ACHN (cell line): ENCODE measurements at places on chromosomes 7 and 10.

DNA sequence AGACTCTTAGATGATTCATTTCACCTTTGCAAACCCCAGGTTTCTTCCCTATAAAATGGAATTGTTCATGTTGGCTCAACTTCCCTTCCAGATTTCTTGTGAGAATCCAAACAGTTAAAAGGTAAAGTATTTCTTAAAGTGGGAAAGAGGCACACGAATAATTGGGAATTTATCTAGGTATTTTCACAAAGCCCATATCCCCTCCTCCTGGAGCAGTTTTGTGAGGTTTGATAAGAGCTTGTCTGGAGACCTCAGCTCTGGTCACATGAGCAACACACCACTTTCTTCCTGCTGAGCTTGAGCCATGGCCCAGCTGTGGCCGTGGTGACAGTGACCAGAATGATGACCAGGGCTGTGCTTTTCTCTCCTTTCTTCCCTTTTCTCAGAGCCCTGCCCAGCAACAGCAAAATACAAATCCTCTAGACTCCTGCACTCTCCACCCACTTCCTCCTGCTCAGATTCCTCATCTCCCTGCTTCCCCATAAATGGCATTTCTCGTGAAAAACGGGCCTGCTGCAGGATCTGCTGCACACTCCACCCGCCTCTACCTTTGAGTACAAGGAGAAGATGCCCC lies 87.7 kb downstream of the PIK3CG start:
- no peak for DNase-seq

GRCh38 chr10:128475686-128476367 lies 349.6 kb upstream of the MKI67 start:
- no peak for DNase-seq

DNA sequence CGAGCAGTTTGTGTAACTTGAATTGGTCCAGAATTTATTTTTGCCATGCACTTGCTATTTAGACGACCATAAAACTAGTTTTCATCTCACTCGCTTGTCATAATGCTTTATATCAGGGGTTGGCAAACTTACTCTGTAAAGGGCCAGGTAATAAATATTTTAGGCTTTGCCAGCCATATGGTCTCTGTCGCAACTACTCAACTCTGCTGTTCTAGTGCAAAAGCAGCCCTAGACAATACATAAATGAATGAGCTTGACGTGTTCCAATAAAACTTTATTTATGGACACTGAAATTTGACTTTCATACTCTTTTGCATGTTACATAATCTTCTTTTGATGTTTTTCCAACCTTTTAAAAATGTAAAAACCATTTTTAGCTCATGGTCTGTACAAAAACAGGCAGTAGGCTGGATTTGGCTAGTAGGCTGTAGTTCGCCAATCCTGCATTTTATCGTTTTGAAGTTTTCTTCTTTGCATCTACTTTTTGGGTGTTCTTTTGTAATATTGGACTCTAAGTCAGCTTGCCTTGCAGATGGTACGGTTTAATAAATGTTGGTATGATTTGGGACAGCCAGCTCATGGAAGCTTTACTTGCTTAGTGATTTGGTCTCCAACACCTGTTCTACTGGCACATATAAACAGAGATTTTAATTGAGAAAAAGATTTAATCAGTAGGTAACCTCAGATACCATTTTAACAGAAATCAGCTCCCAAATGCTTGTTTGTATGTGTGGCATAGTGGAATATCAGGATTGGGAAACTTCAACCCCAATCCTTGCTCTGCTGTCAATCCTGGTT lies 25.6 kb downstream of the SND1 start:
- no peak for DNase-seq

DNA sequence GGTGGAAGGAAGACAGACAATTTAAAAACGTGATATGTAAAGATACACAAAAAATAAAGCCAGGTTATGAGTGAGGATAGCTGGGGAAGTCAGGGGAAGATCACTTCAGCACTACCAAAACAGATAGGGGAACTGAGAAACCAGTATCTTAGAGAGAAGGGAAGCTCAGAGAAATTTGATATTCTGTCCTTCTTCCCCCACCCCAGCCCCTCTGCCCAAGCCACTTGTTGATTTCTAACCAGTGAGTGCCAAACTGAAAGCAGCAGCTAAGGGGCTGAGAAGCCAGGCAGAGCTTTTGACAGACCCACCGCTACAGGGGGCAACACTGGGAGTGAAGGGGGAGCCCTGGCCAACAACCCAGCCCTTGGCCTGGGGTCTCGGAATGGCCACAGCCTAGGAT lies 9.1 kb upstream of the SLC29A3 start:
- no peak for DNase-seq

- DNase-seq, result peak; percentile 47
Observed at GRCh38 chr7:44305564-44306507, 19.6 kb downstream of the CAMK2B start.

DNA sequence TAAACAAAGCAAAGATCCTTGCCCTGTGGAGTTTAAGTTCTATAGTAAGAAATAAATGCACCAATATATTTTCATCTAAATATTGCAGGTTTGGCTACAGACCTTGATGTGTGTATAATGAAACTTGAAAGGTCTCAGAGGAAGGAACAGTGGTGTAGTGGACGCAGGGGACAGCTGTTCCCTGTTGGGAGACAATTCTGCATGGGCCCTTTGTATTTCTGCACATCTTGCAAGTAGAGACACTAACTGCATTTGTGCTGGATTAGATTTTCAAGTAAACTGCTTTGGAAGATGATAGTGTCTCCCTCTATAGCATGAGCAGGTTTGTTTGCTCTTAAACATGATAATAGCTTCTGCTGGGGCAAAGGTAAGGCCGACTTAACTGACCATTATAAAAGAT lies 57.5 kb upstream of the FAM133B start:
- no peak for DNase-seq
